Germinal center (tissue), 1 donor: ENCODE measurements at places on chromosomes 7 and 10.
A peak's percentile ranks its signal among the peaks of the same experiment; 100 is the strongest.

- DNase-seq: no peak
Observed at GRCh38 chr7:794671-795329, 37.5 kb upstream of the SUN1 start.

DNA sequence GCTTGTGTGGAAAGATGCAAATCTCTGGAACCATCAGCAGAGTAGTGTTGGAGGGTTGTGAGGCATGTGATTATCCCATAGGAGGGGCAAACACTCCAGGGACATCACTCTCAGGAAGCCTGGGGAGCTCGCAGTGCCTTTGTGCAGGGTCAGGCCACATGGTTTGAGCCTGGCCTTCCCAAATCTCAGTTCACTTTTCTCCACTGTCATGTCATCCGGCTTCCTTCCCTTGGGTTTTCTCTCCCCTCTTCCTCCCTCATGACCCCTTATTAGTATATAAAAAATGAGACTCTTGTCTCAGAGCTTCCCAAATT lies 20.4 kb downstream of the TSPAN14 start:
- DNase-seq: no peak

GRCh38 chr10:15640536-15641085 lies 79.1 kb downstream of the ITGA8 start:
- no peak for DNase-seq

DNA sequence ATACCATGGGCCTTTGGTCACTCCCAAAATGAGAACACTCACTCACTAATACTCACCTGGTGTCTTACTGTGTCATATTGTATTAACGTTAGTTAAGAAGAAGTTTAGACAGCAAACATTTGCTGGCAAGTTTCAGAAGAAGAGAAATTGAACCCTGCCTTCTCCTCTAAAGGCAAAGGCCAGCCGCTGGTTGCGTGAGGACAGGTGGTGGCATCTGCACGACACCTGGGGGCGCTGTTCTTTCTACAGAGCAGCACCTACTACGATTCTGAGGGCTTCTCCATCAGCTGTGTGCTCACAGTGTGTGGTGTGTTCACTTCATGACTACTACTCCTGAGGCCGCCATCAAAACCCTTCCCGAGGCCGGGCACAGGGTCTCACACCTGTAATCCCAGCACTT lies 17.9 kb upstream of the CLEC2L start:
- DNase-seq: no peak

DNA sequence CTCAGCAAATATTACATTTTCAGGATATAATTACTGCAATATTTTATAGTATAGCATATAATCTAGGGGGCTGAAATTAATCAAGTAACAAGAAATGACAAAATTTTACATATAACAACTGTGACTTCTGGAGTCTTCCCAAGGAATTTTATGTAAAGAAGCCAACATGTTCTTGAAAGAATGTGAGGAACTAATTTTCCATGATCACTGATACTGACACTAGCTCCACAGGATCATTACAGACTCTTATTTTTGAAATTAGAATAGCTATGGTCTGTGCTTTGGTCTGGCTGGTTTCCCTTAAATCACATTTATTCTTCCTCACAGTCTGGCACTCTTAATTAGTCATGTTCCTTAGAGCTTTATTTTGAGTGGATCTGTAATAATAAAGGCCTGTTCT lies 267.7 kb upstream of the SEMA3A start:
- DNase-seq: no peak

DNA sequence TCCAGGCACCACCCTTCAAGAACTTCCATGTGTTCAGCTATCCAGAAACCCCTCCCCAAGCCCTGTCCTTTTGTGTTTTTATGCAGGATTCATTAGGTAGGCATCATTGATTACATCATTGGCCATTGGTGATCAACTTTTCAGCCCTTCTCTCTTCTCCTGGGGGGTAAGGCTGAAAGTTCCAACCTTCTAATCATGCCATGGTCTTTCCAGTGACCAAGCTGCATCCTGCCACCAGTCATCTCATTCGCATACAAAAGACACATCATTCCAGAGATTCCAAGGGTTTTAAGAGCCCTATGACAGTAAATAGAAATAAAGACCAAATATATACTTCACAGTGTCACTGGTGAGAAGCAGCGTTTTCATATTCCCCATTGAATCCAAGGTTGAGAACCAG lies 48.2 kb downstream of the DNAJC12 start:
- no peak for DNase-seq

- no peak for DNase-seq
Observed at GRCh38 chr7:77453531-77453930, 37.4 kb upstream of the GSAP start.

GRCh38 chr10:132308587-132309470 lies 1.1 kb upstream of the STK32C start:
- DNase-seq: no peak

DNA sequence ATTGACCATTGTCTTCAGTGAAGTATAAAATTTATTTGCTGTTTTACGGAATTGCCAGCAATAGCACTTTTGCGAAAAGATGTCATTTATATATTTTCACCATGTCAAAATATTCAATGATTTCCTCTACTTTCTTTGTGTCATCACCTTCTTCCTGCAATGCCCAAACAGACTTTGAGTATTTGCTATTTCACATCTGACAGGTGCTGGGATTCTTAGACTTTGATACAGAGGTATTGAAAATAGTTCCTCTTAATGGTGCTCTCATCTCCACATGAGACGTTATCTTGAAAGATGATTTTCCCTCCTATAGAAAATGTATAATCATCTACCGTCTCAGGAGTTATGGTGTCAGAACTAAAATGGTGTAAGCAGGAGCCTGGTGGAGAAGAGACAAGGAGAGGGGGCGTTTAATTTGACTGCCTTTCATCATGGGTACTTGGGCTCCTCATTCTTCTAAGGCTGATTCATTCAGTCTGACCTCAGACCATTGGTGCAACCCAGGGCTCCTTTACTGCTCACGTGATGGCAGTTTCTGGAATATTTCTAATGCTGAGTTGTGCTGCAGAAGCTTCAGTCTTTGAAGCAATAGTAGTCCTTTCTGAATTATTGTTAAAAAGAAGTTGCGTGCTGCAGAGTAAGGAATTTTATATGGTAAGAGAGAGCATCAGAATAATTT lies 404.6 kb downstream of the PHTF2 start:
- no peak for DNase-seq

DNA sequence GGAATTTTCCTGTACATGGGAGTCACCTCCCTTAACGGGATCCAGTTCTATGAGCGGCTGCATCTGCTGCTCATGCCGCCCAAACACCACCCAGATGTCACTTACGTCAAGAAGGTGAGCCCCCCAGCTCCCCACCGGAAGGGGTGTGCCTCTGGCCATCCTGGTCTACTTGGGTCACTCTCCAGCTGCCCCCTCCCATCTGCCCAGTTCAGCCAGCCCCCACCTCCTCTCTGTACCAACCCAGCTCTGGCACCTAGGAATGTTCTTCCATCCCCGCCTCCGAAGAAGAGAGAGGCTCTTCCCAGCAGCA lies 5.0 kb downstream of the FASTK start:
- DNase-seq: no peak

DNA sequence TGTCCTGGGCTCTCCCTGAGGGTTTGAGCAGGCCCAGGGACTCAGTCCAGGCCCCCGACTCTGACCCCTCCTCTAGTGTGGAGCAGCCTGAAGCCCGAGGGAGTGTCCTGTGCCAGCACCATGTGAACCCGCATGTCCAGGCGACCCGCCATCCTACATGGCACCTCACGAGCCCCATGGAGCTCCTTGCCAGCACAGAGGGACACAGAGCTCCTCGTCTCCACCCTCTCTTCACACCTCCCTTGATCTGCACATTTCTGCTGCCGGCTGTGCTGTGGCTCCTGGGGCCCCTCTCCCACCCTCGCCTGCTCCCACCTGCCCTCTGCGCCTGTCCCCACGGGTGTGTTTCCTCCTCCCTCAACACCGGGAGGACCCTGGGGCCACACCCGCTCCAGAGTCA lies 103.5 kb downstream of the ADARB2 start:
- no peak for DNase-seq

- DNase-seq: no peak
Observed at GRCh38 chr7:104286839-104287238, 41.6 kb upstream of the LHFPL3 start.

GRCh38 chr7:81170291-81170690 lies 251.4 kb upstream of the SEMA3C start:
- no peak for DNase-seq

- no peak for DNase-seq
Observed at GRCh38 chr10:87580016-87580415, 75.3 kb downstream of the MINPP1 start.

GRCh38 chr7:79529214-79529880 lies 75.9 kb upstream of the MAGI2 start:
- DNase-seq: no peak

DNA sequence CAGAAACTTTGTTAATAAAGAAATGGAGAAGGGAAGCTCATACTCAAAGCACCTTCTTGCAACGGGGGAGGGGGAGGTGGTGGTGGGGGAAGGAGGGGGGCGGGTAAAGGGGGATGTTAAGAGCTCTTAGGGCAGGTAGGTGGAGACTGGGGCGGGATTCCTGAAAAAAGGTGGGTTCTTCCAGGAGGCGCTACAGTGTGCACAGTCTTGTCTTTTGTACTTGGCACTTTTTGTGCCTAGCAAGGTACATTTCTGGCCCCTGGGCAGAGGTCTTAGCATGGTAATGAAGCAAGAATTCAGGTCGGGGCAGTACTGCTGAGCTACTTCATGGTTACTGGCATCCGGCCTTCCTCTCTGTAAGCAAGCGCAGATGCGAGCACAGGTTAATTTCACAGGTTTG lies 15.2 kb upstream of the LAMB4 start:
- no peak for DNase-seq

- no peak for DNase-seq
Observed at GRCh38 chr10:52400562-52400961, 86.5 kb downstream of the DKK1 start.

GRCh38 chr7:157088136-157088535 lies 50.6 kb upstream of the UBE3C start:
- no peak for DNase-seq

DNA sequence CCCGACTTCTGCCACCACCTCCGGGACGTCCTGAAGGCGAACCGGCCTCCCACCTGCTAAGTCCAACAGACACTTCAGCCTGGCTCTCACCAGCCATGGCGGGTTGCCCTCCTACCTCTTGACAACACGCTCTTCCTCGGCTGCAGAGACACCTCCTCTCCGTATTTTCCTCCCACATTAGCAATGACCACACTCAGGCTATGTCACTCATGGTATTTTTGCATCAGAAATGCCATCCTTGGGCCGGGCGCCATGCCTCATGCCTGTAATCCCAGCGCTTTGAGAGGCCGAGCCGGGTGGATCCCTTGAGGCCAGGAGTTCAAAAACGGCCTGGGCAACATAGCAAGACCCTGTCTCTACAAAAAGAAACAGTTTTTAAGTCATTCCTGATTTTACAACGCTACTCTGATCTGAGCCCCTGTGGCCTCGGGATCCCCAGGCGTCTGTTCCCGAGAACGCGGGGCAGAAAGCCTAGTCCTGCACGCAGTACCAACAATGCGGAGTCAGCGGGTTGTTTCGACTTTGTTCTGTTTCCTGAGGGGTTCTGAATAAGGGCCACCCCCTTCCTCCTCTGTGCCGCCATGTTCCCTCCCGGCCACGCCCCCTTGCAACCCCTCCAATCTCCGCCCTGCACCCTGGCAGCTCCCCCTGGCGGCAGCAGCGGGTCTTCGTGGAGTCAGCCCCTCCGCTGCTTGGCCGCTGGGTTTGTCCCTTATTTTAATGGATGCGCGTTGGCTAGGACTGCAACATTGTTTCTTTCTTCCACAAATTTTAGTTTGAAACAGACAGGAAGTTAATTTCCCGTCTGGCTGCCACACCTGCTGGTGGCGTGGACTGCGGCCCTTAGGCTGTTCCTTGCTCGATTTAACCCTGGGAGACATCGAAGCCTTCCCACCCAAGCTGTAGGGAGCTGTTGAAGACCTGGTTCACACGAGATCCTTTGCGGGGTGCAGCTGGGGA lies 9.7 kb upstream of the ZFAND2A start:
- peak; percentile 90 for DNase-seq

DNA sequence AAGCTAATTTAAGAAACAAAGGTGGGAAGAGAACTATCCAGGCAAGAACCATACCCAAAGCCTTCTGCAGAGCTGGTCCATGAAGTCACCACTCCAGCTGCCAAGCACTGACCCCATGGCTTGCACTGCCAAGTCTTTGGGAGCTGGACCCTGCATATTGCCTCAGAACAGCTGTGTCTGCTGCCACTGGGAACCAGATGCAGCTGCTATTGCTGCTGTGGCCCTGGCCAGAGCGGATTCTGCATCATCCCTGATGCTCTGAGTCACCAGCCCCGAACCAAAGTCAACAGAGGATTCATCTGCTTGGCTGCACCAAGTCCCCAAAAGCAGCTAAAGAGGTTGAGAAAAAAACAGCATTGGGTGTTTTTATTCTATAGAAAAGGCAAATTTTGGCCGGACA lies 39.2 kb upstream of the GSAP start:
- DNase-seq: no peak

DNA sequence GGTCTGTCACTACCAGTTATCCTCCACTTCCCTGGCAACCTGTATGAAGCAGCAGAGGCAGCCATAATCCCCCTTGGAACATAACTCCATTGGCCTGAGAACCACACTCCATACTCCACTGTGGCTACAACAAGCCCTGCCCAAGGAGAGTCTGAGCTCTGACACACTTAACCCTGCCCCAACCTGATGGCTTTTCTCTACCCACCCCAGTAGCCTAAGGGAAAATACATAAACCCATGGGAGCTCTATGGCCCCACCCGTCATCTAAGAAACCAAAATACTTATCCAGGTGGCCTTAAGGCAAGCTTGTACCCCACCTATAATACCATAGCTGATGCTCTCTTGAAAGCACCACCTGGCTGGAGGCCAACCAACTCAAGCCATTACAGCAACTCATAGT lies 324.8 kb upstream of the GLI3 start:
- no peak for DNase-seq

DNA sequence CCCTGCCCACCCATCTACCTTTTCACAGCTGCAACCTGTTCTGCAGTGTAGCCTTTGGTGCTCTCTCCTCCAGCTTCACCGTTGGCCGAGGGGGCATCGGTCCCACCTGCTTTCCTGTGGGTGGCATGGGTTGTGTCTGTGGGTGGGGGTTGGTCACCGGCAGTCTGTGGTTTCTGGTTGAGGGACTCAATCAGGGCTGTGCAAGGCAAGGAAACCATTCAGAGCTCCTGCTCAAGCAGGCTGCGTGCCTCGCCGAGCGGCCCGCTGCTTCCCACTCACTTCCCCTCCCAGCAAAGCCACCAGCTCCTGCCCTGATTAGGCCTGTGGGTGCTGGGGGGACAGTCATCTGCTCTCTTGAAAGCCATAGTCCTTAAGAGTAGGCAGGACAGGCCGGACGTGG lies 9.8 kb downstream of the DNAJB12 start:
- DNase-seq: no peak
